GM12892 (cell line): ENCODE measurements at places on chromosomes 16 and 17.

DNA sequence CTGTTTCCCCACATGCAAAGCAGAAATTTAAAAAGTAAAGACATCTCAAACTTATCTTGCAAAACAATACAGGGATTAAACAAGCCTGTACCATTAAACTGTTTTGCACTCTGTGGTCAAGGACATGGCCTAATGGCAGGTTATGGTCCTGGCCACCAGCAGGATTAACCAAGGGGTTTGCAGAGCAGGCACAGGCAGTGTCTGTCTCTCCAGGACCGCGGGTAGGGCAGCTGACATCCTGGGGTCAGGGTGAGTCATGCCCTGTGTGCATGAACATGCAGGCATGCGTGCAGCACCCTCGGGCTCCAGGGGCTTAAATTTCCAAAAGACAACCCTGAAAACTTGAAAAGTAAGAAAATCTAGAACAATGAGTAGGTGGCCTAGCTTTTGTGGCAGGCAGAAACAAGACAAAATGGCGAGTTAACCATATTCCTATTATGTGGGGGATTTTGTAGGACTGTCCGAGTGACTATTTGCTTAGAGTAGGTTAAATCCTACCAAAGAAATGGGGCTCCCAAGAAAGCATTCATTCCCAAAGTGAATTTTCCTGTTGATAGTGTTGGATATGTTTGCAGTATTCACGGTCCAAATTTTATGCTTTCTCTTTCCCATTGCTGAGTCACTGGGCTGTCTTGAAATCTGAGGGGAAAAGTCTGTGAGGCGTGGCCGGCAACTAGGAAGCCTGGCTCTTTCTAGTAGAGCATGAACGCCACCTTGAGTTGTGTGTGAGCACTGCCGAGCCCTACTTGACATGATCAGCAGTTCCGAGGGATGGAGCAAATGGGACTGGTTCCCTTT is 158.4 kb upstream of the FAM20A start:
- DNase-seq = peak; percentile 41

GRCh38 chr17:1490643-1491442 is 1.6 kb downstream of the MYO1C start:
- DNase-seq = peak; percentile 91

DNA sequence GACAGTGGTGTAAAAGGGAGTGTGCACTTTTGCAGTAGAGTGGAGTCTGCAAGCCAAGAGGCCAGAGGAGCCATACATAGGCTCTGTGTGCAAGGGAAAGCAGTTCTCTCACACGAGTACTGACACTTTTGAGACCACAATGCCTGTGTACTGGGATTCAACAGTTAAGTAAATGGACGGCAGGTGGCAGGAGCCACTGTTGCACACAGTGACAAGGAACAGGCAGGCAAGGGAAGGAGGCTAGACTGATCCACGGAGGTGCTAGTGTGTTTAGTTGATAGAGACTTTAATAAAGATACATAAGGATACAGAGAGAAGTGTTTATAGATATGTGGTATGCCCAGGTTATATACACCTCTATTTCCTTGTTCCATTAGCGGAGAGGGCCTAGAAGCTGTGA is 67.0 kb downstream of the MPRIP start:
- DNase-seq = no peak

- DNase-seq = no peak
These were observed 23.9 kb upstream of the NGFR start for GRCh38 chr17:49471089-49471683.

- DNase-seq = no peak
These were observed 15.9 kb upstream of the FBXO47 start for GRCh38 chr17:38982858-38983746.

DNA sequence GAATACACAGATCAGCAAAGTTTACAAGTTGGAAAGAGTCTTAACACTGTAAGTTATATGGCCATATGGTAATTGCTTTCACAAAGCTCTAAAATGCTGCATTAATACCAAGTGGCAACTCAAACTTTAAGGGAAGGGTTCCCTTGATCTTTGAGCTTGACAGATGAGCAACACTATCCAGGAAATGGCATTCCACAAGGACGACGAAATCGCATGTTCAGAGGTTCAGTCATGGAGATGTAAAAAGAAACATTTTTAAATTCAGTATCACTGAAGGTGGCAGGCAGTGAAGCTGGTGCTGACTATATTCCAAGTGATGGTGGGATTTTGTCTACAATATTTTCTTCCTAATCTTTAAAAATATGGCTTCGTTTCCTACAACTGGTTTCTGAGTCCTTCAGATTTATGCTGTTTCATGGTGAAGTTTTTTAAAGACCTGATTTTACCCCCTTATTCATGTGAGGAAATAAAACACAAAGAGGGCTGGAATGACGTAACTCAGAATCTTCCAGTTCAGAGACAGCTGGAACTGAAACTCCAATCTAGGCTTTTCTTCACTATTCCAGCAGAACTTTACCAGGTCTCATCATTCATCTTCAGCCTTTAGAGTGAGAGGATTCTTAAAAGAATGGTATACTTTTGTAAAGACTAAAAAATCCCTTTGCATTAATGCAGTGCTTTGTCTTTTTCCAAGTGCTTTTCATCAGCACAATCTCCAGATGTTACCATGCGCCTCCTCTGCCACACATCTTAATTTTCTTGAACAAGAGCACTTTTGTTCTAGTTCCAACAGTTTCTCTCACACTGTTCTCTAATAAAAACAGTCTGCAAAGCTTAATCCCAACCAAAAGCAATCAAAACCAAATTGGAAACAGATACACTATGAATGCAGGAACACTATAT is 20.2 kb downstream of the CHCT1 start:
- no peak for DNase-seq

- DNase-seq = no peak
These were observed 38.4 kb upstream of the ARL4D start for GRCh38 chr17:43360376-43360738.

DNA sequence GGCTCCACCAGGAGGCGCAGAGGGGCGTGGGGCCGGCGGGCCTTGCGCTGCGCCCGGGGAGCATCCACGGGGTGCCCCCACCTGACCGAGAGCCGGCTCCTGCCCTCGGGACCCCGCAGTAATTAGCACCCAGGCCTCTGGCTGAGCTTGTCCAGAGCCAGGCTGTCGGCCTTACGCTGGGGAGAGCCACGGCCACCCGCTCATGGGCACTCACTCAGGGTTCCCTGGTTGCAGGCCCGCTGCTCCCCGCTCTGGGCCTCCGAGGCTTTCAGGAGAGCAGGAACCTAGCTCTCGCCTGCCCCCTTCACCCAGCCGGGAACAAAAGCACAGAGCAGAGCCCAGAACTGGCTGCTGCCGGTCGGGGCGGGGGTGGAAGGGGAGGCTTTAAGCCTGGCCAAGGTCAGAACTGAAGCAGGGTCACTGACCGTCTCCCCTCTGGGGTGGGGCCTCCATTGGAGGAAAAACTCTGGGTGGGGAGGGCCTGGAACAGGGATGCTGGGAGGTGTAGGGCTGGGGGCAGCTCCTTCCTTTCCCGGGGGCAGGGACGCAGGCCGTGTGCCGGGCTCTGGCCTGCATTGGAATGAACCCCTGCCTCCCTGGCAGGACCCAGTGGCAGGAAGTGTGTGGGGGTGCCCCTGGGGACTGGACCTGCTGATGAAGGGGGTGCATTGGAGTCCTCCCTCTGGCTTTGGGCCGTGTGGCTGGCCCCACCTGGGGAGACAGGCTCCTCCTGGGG is 12.3 kb downstream of the GLIS2 start:
- DNase-seq = peak; percentile 77

- no peak for DNase-seq
These were observed 56.6 kb downstream of the NCOR1 start for GRCh38 chr17:16158714-16159113.

DNA sequence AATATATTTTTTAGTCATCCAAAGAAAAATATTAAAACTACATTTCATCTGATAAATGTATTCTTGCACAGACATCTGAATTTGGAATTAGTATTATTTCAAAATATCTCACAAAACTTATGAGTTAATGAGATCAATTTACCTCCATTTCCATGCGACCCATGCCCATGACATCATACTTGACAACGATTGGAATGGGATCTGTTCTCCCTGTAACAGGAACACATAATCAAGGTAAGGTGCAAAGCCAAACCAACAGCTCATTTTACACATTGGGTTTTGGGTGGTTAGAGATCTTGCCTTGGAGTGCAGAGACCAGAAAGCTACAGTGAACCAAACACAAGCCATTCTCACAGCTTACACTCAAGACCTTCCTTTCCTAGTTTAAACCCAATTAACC is 46.9 kb upstream of the ITGA2B start:
- DNase-seq = no peak

GRCh38 chr16:61926766-61927165 is 109.5 kb downstream of the CDH8 start:
- no peak for DNase-seq

DNA sequence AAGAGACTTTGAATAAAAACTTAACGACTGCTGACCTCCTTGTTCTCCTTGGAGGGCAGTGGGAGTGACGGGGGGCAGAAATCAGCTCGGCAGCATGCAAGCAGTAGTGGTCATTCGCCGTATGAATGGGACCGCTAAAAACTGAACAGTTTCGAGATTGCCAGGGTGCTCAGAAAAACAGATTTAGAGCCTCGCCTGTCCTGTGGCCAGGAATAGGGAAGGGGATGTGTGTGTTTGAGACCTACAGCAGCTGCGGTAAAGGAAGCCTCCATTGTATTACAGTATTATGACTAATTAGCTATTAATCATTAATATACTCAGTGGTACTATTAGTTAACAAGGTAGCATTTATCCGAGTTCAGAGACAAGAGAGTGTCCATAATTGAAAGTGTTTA is 670 bp upstream of the ZNF652 start:
- DNase-seq = no peak

DNA sequence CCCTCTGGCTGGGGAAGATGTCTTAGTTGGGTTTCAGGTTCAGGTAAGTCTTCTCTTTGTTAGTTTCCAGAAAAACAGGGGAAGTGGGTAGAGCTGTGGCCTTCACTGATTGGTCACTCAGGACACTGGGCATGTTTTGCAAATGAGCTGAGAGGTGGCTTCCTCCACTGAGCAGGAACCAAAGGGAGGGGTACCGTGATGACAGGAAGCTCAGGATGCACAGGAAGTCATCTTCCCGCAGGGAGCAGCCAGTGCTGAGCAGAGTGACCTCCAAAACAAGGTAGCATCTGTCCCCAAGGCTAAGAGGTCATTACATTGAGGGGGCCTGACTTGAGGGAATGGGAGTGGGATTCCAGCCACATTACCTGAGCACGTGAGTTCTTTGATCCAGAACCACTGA is 5.6 kb downstream of the NT5C start:
- DNase-seq = no peak

GRCh38 chr16:74700116-74700437 is 585 bp downstream of the MLKL start:
- DNase-seq = peak; percentile 50

- DNase-seq = no peak
These were observed 2.4 kb downstream of the PPM1D start for GRCh38 chr17:60602385-60602742.

- DNase-seq = no peak
These were observed 21.5 kb upstream of the COL1A1 start for GRCh38 chr17:50222922-50223321.

DNA sequence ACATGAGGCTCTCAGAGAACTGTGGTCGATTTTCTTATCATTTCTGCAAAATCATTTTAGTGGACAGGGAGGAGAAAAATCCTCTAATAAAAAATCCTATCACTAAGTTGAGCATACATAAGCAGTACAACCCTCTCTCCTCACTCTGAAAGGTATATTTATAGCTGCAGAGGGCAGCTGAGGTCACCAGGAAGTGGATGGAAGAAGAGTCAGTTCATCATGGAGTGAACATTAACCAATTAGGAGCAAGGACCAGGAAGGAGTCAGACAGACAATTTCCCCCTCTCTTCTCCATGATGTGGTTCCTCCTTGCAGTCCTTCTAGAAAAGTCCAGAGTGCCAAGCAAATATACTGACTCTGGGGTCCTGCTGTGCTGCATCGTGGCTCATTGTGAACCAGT is 253.7 kb downstream of the TOX3 start:
- DNase-seq = no peak

DNA sequence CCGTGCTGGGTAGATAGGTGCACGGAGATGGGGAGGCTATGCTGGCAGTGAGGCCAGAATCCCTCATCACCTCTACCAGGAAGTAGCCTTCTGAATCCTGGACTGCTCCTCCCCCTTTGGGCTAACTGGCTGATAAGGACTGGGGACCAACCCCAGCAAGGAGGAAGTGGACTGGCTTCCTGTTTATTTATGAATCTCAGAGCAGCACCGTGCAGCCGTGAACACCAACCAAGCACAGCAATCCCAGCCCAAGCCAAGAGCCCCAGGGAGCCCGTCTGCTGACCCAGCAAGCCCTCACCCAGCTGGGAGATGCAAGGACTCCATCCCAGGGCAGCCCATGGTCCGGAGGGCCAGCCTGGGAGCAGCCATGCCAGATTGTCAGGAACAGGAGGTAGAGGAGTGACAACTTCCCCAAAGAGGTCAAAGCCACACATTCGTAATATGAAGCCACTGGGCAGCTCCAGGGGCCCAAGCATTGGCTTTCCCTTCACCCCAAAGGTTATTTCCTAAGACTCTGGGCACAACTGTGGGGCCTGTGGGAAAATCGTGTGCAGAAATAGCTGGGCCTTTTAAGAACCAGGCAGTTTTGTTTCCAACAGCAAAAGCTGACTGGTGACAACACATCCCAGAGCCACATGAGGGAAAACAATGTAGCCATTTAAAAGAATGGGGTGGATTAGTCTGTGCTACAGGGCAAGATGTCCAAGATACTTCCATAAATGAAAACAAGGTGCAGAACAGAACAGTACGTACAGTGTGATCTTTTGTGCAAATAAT is 23.9 kb downstream of the PHB1 start:
- DNase-seq = peak; percentile 61

DNA sequence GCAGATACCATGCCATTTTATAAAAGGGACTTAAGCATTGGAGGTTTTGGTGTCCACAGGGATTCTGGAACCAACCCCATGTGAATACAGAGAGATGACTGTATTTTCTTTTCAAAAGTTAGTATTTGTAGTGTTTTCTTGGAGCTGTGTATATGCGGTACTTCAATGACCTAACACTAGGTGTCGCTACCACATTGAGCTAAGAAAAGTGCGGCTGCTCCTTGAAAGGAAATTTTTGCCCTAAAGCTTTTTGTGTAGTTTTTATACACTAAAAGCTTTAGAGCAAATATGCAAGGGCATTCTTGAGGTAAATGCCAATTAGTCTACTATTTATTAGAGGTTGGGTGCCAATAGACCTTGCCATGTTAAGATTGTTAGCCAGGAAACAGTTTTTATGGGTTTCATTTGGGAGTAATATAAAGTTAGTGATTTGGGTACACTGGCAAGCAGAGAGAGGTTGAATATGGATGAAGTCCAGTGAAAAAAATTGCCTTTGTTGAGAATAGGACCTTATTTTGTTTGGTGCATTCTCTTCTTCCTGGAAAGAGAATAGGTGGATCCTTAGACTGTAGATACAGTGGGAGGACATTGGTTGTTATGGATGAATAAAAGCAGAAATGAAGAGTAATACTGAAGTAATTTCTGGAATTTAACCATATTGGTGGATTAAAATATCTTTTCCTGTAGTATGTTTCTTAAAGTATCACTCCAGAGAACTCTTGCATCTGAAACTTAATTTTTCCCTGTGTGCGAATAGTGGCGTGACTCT is 43.3 kb downstream of the BCAS3 start:
- peak; percentile 19 for DNase-seq
